Osteoblast (primary cell): ENCODE measurements at places on chromosomes 7 and 10. TPM values are rescaled to one million over a fixed set of nuclear protein-coding genes. Genes with fewer than 3 reads are reported as not detected.

Gene CNNM1
- total RNA-seq, result 0.29 and 0.36 TPM in 2 replicates

- H3K4me1 ChIP-seq, result no peaks in the 10 kb centered on the region
- no peak overlapping the region for H3K27ac ChIP-seq
- no peak overlapping the region for H3K4me3 ChIP-seq
- no peaks in the 10 kb centered on the region for H3K36me3 ChIP-seq
Observed at GRCh38 chr7:85972504-85973141, 671.1 kb upstream of the GRM3 start.

- H3K27ac ChIP-seq, result no peak overlapping the region
- peak; percentile 92 for DNase-seq
- H3K27me3 ChIP-seq, result no peaks in the 10 kb centered on the region
- no peak overlapping the region for H3K4me3 ChIP-seq
Observed at GRCh38 chr7:42097752-42098151, 139.3 kb downstream of the GLI3 start.

- H3K4me1 ChIP-seq, result no peaks in the 10 kb centered on the region
- H3K27me3 ChIP-seq, result peaks cover 15% of the 10 kb centered on the region
- DNase-seq, result no peak
- no peak overlapping the region for H3K4me3 ChIP-seq
- H3K36me3 ChIP-seq, result no peaks in the 10 kb centered on the region
- no peak overlapping the region for H3K27ac ChIP-seq
Observed at GRCh38 chr10:80278480-80278879, 11.0 kb downstream of the MAT1A start.

DNA sequence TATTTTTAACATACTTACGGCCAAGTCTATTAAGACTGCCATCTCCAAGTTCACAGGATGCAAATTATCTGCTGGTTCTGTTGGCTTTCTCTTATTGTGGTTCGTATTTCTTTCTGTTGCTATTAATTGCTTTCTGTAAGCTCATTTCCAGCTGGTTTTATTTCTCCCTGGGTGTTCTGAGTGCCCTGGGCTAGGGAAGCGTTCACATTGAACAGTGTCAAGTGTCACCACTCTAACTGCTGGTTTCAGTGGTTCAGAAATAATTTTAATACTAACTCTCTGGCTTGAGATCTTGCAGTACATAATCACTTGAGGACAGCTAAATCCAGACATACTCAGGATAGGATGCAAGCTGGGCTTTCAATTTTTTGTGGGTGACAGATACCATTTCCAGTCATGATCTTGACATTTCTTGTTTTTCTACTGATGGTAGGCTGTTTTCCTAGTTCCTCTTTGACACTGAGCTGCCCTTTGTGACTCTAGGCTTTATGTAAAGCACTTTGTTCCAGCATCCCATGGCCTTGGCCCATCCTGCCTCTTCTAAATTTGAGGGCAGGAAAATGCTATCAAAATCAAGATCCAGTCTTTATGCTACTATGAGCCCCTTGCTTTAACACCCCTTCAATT is 117.6 kb downstream of the SNX13 start:
- H3K27me3 ChIP-seq, result no peaks in the 10 kb centered on the region
- DNase-seq, result no peak
- no peak overlapping the region for H3K4me3 ChIP-seq

DNA sequence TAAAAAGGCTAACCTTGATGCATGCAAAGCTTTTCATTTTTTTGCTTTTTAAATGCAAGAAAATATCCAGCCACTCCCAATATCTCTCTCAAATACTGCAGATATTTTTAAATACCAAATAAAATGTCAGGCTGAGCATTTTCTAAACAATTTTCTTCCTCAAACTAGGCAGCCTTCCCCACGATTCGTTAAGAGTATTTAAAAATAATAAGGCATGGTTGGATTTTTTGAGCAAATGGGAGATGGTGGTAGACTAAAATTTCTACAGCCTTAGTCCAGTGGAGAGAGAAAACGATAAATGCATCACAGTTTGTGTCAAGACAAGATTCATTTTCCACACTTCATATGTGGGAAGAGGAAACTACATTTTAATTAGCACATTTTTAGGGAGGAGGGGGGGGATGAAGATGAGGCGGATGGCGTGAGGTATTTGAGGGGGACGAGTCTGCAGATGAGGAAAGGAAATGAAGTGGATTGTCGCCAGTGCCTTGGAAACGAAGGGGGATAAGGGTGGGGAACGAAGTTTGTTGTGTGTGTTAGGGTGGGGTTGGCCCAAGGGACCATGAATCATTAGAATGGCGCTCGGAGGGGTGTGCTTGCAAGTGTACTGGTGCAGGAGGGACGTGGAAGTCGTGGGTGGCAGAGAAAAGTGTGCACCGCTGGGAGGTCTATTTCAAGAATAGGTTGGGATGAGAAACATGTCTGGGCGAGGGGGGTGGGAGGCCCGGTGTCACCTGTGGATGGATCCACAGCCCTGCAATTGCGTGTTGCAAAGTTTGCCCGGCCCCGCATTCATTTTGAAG is 1.2 kb upstream of the ADD3 start:
- H3K27me3 ChIP-seq, result no peaks in the 10 kb centered on the region
- peak overlapping the region; percentile 77 for H3K4me3 ChIP-seq
- H3K4me1 ChIP-seq, result peaks cover 30% of the 10 kb centered on the region
- H3K27ac ChIP-seq, result peak overlapping the region; percentile 87

Gene IGF2BP3
- total RNA-seq, result 2.5 and 2.7 TPM in 2 replicates

DNA sequence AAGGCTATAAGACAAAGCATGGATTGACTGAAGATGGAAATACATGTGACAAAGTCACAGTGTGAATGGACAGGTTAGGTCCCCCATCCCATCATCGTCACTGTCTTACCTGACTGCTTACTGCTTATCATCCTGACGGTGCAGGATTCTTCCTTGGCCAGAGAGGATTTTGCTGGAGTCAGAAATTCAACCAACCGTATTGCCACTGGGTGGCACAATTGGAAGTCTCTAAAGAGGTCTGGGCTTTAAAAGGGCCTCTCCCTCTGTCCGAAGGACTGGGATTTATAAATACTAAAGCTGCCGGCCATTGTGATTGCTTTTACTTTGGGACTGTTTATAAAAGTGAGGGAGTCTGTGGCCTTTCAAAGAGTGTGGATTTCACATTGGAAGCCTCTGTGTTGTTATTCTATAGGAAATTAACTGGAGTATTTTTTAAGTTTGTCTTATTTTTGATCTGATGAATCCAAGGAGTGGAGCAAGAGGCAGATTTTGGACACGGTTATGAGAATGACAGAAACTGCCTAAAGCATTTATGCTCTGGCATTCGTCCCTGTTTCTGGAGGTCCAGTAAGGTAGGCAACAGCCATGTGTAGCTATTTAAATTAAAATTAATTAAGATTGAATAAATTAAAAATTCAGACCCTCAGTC is 113.3 kb upstream of the CREB5 start:
- no peak overlapping the region for H3K4me3 ChIP-seq
- H3K27ac ChIP-seq, result no peak overlapping the region
- no peak for DNase-seq
- no peaks in the 10 kb centered on the region for H3K36me3 ChIP-seq
- peaks cover 21% of the 10 kb centered on the region for H3K4me1 ChIP-seq

Gene PTPRE
- 5.9 and 9.0 TPM in 2 replicates for total RNA-seq

DNA sequence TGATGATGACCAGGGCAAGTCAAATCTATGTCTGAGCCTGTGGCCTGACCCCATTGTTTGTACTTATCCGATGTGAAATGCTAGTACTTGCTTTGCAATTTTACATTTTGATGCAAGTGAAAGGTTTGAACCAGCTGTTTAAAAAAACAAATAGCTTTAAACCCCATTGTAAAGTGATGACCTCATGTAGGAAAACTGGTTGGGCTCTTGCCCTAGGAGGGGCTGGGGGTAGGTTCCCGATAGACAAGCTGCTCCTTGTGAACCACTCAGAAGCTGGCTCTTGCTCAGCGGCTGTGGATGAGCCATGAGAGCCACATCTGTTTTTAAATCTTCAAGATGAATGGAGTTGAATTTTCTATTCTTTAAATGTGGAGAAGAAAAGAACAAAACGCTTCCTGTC is 185.3 kb downstream of the WDR11 start:
- H3K4me1 ChIP-seq, result no peaks in the 10 kb centered on the region
- no peak for DNase-seq
- H3K4me3 ChIP-seq, result no peak overlapping the region
- H3K27me3 ChIP-seq, result no peaks in the 10 kb centered on the region
- no peak overlapping the region for H3K27ac ChIP-seq

DNA sequence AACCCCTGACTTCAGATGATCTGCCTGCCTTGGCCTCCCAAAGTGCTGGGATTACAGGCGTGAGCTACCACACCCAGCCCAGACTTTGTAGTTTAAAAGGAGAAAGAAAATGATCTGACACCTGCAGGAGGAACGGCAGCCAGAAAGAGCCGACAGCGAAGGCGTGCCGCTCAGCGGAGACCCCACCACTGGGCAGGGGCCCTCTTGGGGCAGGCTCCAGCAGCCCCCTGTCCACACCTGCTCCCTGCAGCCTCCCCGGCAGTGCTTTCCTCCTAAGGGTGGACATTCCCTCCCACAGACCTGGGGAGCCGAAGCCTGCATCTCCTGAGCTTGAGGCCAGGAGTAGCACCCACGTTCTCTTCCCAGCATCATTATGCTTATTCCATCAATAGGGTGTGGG is 19.2 kb upstream of the CNPY1 start:
- no peak overlapping the region for H3K27ac ChIP-seq
- DNase-seq, result no peak
- H3K4me1 ChIP-seq, result no peaks in the 10 kb centered on the region
- no peak overlapping the region for H3K4me3 ChIP-seq
- no peaks in the 10 kb centered on the region for H3K36me3 ChIP-seq

DNA sequence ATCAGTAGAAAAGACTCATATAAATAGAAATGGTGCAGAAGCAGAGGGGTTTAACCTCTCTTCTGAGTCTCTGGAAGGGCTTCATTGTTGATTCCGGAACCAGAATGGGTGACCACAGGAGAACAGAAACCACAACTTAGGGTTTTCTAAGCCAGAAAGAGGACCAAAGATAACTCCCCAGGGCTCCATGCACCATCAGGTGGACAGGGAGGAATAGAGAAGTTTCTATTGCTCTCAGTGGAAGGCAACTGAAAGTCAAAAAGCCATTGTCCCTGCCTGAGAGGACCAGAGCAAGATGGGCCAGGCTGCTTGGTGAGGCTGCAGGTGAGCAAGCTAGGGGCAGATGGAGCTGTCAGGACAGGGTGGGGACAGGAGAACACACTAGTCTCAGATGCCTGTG is 14.6 kb upstream of the NPS start:
- no peak overlapping the region for H3K27ac ChIP-seq
- H3K4me1 ChIP-seq, result no peaks in the 10 kb centered on the region
- H3K36me3 ChIP-seq, result no peaks in the 10 kb centered on the region
- no peak for DNase-seq
- no peak overlapping the region for H3K4me3 ChIP-seq
- no peaks in the 10 kb centered on the region for H3K27me3 ChIP-seq

Gene NPTX2
- 1.1 and 2.4 TPM in 2 replicates for total RNA-seq

DNA sequence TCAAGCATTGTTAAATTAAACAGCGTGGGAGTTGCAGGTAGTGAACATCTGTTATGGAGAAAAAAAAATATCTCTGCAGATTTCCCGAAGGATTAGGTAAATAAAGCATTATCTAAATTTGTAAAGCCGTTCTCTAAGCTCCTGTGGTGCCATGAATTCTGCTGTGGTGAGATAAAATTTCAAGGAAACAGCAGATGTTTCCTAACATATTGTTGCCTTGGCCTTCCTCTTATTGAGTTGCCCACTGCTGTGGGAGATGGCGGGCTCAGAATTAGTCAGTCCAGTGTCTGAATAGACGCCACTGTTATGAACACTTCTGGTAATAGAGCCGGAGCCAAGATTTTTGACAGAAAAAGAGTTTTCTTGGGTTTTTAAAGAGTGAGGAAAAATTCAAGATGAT is 82.6 kb upstream of the ELMO1 start:
- no peak for DNase-seq
- H3K27ac ChIP-seq, result no peak overlapping the region
- H3K4me1 ChIP-seq, result no peaks in the 10 kb centered on the region
- H3K27me3 ChIP-seq, result no peaks in the 10 kb centered on the region

- no peak overlapping the region for H3K27ac ChIP-seq
- no peaks in the 10 kb centered on the region for H3K36me3 ChIP-seq
- no peak overlapping the region for H3K4me3 ChIP-seq
- no peak for DNase-seq
- no peaks in the 10 kb centered on the region for H3K27me3 ChIP-seq
Observed at GRCh38 chr10:81082621-81083376, 545.1 kb downstream of the SH2D4B start.

Gene MARVELD1
- 56.6 and 57.5 TPM in 2 replicates for total RNA-seq

DNA sequence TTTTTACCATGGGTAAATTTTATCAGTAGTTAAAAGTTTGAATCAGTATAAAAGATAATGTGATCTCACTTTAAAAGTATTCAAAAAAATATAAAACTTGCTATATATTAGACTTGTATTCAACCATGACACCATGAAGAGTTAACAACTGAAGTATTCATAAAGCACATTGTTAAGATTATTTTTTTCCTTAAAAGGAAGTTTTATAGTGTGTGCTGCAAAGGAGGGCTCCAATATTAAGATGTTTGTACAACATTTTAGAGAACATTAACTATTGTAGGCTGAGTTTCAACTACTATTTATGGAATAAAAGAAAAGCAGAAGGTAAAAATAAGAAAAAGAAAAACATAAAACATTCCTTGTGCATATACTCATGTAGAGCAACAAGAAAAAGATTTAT is 24.5 kb upstream of the CUBN start:
- no peak for DNase-seq
- H3K4me1 ChIP-seq, result no peaks in the 10 kb centered on the region
- no peaks in the 10 kb centered on the region for H3K36me3 ChIP-seq

Gene MPP7
- total RNA-seq, result 1.5 and 2.2 TPM in 2 replicates

Gene CYP2C8
- under 0.01 and 0.29 TPM in 2 replicates for total RNA-seq

DNA sequence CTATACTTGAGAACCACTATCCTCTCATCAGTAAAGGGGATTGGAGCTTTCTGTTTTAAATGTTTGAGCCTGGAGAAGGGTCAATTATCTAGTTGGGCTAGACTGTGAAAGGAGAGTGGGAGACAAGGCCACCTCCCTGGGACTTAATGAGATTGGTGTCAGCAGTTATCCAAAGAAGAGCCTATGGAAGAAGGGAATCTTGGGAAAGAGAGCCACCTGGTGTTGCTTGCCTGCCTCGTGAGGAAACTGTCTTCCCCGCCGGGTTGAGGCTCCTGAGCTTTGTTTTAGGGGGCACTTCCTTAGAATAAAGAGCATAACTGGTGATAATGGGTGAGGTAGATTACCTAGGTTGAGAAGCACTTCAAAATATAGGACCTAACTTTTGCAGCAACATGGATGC is 32.0 kb upstream of the ABCB4 start:
- no peak for DNase-seq
- H3K36me3 ChIP-seq, result no peaks in the 10 kb centered on the region
- no peak overlapping the region for H3K27ac ChIP-seq
- H3K27me3 ChIP-seq, result no peaks in the 10 kb centered on the region

Gene TMEM273
- 0.59 TPM in 1 of 2 replicates, not detected in the other for total RNA-seq

- no peak for DNase-seq
- no peaks in the 10 kb centered on the region for H3K4me1 ChIP-seq
- H3K27me3 ChIP-seq, result no peaks in the 10 kb centered on the region
- H3K27ac ChIP-seq, result no peak overlapping the region
- no peak overlapping the region for H3K4me3 ChIP-seq
Observed at GRCh38 chr10:6024334-6024682, 37.9 kb downstream of the IL2RA start.

Gene NYAP1
- total RNA-seq, result under 0.01 and 0.29 TPM in 2 replicates

DNA sequence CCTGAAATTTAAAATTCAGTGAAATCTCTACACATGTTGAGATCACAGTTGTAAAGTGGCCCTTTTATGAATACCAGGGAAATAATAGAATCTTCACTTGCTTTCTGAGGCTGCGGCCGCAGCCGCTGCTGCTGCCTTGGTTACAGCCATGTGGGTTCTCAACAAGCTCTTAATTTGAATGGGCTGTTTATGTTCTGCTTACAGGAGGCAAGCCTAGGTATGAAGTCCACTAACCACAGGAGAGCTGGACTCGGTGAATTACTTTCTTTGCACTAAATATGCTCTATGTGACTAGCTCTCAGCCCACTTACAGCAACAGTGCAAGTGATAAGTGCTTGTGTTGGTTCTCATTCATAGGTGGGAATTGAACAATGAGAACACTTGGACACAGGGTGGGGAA is 410.8 kb downstream of the SFMBT2 start:
- H3K36me3 ChIP-seq, result no peaks in the 10 kb centered on the region
- H3K4me3 ChIP-seq, result no peak overlapping the region
- no peaks in the 10 kb centered on the region for H3K27me3 ChIP-seq
